NCI-H1436 treated with DMSO at 0.1 percent for 48 hours (cell line): ENCODE measurements at places on chromosomes 12 and 14.

- DNase-seq: no peak
These were observed 40.1 kb downstream of the PDZRN4 start for GRCh38 chr12:41228066-41228820.

DNA sequence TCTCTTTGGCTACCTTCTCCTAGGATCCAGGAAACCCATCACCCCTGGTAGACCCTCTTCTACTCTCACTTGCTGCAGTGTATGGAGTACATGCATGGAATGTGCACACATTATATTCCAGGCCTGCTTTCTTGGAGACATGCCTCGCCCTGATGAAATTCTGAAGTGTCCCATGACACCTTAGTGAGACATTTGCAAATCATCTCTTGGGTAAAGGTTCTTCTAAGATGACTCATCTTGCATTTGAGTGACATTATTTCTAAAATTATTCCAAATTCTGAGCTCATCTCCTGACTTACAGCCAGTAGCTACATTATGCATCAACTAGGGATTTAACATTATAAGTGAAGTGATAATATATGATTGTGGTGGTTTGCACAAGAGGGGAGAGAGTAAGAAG, 49.8 kb downstream of the SDR9C7 start:
- DNase-seq: no peak

GRCh38 chr12:62599854-62600437, 133.3 kb downstream of the MON2 start:
- no peak for DNase-seq

- no peak for DNase-seq
These were observed 184.7 kb downstream of the SRGAP1 start for GRCh38 chr12:64029013-64029857.

GRCh38 chr12:116959845-116960514, 49.2 kb downstream of the FBXW8 start:
- DNase-seq: no peak

- no peak for DNase-seq
These were observed 15.7 kb downstream of the TBX3 start for GRCh38 chr12:114668151-114668885.

GRCh38 chr14:51783765-51784164, 76.6 kb upstream of the GNG2 start:
- DNase-seq: no peak

DNA sequence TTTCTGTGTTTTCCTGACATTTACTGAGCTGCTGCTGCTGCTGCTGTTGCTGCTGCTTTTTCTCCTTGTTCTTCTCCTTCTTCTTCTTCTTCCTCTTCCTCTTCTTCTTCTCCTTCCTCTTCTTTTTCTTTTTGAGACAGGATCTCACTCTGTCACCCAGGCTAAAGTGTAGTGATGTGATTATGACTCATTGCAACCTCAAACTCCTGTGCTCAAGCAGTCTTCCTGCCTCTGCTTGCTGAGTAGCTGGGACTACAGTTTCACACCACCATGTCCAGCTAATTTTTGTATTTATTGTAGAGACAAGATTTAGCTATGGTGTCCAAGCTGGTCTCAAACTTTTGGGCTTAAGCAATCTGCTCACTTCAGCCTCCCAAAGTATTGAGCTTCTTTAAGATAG, 95.8 kb downstream of the TMTC3 start:
- no peak for DNase-seq

- no peak for DNase-seq
These were observed 231.4 kb downstream of the ALG10 start for GRCh38 chr12:34253674-34254073.

- no peak for DNase-seq
These were observed 1324.1 kb downstream of the AACS start for GRCh38 chr12:126389220-126389841.

DNA sequence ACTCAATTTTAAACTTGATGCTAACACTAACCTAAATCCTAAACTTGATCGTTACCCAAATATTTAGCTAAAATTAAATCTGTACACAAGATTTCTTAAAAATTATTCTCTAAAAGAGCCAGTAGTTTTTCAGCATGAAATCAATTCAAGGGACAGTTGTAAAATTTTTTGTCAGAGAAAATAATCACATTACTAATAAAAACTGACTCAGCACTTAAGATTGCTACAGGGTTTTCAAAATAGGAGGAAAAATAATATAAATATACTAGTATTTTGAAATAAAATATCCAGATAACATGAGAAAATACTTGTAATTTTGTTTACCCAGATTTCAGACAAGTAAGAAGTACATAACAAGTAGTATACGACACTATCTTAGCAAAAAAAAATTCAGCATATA, 1268.1 kb upstream of the USP15 start:
- no peak for DNase-seq

DNA sequence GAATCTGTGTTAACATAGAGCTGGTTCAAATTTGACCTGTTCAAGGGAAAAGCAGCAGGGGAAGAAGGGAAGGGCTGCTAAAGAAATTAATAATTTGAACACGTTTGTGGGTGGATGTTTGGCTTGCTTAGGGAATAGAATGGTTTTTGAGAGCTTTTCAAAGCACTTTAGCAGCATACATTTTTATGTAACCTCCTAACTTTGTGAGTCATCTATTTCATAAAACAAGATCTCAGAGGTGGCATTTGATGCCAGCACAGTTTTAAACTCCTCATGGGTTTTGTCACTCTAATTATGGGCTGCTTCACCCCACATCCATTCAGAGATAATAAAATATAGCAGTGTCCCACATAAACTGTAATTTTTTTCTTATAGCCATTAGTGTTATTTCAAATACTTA, 143.8 kb downstream of the ACSS3 start:
- DNase-seq: no peak

DNA sequence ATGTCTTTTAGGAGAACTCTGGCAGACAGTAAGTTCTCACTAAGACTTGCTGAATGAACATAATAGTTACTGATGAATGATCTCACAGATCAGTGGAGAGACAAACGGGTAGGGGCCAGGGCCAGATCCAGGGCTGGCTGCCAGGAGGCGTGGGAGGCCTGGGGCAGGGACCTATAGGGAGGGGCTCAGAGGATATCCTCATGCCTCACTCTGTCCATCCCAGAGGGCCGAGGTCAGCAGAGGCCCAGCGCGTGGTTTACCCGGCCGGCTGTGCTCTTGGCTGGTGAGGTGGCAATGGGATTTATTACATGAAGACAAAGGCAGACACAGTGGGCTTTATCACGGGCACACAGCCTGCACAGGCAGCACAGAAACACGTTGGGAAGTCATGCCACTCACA, 85.4 kb downstream of the CHGA start:
- no peak for DNase-seq

- DNase-seq: no peak
These were observed 34.8 kb upstream of the TSPAN9 start for GRCh38 chr12:3042394-3042793.

GRCh38 chr12:91986084-91986483, 159.6 kb downstream of the BTG1 start:
- no peak for DNase-seq

DNA sequence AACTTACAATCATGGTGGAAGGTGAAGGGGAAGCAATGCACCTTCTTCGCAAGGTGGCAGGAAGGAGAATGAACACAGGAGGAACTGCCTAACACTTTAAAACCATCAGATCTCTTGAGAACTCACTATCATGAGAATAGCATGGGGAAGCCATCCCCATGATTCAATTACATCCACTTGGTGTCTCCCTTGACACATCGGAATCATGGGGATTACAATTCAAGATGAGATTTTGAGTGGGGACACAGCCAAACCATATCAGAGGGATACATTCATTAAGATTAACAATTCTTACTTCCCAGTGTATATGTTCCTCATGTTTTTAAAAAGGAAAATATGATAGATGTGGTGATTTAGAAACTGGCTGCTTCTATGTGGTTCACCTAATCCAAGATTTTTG, 117.9 kb downstream of the PDE3A start:
- DNase-seq: no peak

- no peak for DNase-seq
These were observed 1.1 kb downstream of the SAV1 start for GRCh38 chr14:50666772-50667683.
